ENCODE measurements at places on chromosomes 12 and 14.

- no peak for DNase-seq
These were observed 33.5 kb upstream of the C14orf180 start for GRCh38 chr14:104545942-104546501.

- DNase-seq, result no peak
These were observed 1187.3 kb upstream of the TMEM132C start for GRCh38 chr12:127079636-127080035.

DNA sequence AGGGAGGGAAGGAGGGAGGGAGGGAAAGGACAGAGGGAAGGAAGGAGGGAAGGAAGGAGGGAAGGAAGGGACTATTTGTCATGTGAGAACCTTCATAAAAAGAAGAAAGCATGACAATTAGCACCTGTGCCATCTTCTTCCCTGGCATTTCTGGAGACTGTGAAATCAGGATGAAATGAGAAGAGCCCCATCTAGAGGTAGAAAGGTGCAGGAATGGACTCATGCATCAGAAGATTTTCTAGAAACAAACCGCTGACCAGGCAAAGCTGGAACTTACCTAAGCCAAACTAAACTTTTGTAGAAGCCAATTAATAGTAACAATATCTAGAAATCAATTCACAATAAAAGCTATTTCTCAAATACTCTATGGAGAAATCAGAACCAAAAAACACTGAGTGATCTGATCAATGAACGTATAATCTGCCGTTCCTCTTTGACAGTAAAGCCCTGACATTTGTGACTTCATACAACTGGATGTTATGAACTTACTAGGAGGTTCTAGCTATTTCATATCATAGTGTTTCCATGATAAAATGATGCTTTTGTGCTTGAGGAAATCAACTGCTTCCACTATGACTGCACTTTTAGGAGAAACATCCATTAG, 24.4 kb upstream of the CRACR2A start:
- DNase-seq, result no peak

- no peak for DNase-seq
These were observed 236.8 kb downstream of the ALX1 start for GRCh38 chr12:85516667-85517325.

- DNase-seq, result no peak
These were observed 74.4 kb downstream of the PRIMA1 start for GRCh38 chr14:93713726-93714405.
